ENCODE measurements at places on chromosomes 6 and 20.
A peak's percentile ranks its signal among the peaks of the same experiment; 100 is the strongest.

DNA sequence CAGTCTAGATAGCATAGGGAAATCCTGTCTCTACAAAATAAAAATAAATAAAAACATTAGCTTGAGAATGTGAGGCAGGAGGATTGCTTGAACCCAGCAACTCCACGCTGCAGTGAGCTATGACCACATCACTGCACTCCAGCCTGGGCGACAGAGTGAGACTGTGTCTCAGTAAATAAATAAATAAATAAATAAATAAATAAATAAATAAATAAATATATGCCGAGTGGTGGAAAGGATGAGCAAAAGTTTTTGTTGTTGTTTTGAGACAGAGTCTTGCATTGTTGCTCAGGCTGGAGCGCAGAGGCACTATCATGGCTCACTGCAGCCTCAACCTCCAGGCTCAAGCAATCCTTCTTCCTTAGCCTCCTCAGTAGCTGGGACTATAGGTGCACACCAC, 53.4 kb downstream of the TFAP2A start:
- no peak for DNase-seq

GRCh38 chr6:147691446-147691845, 183.0 kb downstream of the SAMD5 start:
- DNase-seq = no peak

DNA sequence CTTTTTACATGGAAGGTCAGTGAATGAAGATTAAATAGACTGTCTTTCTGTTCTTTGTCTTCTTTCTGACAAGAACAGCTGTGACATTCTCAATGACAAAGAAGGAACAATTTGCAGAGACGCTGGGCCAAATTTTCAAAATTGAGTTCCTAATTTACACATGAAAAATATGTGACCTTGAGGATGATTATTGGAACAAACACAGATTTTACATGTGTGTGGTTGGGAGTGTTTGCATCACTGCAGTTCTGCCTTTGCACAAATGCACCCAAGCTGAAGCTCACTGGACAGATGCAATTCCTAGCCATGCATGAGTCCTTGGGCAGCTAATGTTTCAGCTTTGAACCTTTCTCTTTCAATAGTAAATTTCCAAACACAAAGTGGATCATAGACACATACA, 350.8 kb downstream of the QKI start:
- no peak for DNase-seq

GRCh38 chr6:71544028-71544427, 255.4 kb downstream of the OGFRL1 start:
- peak; percentile 48 for DNase-seq

DNA sequence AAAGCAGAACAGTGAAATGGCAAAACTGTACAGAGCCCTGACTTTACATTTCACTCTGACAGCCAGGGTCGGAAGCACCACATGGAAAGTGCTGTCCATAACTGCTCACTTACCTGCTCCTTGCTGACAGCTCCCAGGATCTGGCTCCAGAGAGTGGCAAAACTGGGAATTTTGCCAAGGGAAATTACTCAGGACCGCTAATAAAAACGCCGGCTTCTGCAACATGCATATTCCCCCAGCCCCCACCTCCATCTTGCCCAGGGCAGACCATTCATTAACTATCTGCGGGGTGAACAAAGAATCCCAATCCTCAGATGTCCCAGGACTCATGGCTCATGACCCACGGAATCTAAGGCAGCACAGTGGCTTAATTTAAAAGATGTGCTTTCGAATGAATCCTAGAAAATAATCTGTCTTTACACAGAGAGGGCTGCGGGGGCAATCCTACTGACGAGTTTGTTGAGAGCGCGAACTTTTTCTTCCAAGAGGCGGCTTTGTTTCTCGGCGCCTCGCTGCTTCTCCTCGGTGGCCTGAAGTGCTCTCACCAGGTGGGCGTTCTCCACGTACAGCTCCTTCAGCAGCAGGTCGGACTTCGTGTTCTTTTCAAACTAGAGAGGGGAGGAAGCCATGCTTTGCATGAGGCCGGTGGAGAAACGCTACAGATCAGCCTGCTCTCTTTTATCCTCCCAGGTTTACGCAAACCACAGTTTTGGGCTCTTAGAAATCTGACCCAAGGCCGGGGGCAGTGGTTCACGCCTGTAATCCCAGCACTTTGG, 45.8 kb downstream of the GINS1 start:
- peak; percentile 43 for DNase-seq

- DNase-seq = peak; percentile 9
Measured at GRCh38 chr6:49151461-49151860, 311.6 kb downstream of the MMUT start.
